SK-N-SH (cell line): ENCODE measurements at places on chromosomes 2 and 18.

- DNase-seq: no peak
Observed at GRCh38 chr2:82641598-82642180, 1817.4 kb downstream of the SUCLG1 start.

GRCh38 chr2:122634256-122634655 is 878.8 kb downstream of the TSN start:
- no peak for DNase-seq

DNA sequence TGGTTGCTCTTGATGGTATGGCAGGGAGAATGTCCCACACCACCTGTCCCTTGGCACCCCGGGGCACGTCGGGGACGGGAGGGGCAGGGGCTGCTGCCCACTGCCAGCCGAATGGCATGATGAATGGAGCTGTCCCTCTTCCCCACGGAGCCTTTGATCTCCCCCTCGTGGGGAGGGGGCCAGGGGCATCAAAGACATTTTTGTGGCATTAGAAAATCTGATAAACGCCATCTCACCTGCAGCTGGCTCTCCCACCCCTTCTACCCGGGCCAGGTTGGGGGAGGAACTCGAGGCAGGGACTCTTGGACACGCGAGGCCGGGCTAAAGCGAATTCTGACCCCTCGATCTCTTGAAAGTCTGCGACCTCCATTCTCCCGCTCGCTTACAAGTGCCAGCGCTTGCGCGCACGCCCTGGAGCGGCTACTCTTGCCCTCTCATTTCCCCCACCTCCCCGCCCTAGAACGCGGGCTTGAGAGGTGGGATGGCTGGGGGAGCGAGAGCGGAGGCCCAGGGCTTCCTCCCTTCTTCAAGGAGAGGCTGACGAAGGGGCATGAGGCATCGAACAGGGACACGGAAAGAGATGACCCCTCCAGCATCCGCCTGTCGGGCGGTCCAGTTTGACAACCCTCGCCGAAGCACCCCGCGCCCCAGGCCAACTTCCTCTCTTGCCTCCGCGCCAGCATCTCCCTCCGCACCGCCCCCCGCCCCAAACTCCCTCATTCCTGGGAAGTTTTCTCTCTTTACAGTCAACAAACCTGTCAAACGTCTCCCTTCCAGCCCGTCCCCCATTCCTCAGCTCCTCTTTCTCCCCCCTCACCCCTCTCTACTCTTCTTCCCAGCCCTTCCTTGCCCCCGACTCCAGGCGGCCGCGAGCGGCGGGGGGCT is 692 bp upstream of the WNT6 start:
- DNase-seq: no peak

GRCh38 chr2:216949700-216950413 is 90.0 kb upstream of the TNP1 start:
- DNase-seq: no peak

- peak; percentile 88 for DNase-seq
Observed at GRCh38 chr2:176128982-176129796, at the start of gene HOXD8. Gene HOXD8, plus strand, starts transcription at chr2:176129705. Its CDS starts 662 bp downstream, at chr2:176130367.

DNA sequence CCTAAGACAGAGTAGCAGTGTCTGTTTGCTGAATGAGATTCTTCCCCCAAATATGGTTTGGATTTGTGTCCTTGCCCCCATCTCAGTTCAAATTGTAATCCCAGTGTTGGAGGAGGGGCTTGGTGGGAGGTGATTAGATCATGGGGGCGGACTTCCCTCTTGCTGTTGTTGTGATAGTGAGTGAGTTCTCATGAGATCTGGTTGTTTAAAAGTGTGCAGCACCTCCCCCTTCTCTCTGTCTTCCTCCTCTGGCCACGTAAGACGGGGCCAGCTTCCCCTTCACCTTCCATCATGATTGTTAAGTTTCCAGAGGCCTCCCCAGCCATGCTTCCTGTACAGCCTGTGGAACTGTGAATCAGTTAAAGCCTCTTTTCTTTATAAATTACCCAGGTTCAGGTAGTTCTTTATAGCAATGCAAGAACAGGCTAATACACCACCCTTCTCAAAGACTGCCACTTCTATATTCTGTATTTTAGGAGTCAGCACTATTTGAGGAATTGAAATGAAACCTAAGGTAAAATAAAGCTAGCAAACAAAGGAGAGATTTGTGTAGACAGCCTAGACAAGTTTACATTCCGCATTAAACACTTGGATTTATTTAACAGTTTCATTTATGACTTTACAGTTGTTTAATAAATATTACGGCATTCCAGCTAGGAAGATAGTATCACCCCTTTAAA is 21.6 kb downstream of the FBXO36 start:
- DNase-seq: no peak

DNA sequence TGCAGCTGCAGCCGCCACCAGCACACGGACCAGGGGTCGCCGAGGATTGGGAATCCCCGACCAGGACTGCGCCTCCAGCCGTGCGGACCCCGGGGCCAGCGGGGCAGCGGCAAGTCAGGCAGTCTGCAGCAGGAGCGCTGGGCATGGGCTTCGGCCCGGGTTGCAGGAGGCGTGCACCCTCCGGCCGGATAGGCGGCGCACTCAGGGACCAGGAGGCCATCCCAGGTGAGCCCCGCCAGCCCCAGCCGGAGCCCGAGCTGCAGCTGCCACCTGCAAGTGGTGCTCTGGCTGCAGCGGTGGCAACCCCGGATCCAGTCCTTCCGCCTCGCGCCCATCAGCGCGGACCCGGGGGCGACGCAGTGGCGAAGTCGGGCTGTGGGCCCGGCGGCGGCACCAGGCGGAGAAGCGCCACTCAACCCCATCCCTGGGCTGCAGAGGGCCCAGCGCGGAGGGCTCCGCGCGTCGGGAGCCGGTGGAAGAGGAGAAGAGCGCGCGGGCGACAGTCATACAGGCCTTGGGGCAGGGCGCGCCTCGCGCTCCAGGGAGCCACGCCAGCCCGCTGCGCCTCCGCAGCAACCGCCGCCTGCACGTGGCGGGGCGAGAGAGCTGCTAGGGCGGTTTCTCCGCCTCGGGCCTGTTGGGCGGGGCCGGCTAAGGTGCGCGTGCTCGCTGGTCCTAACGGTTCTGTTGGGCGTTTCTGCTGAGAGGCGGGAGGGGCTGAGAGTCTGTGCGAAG is 73.8 kb downstream of the RPIA start:
- peak; percentile 52 for DNase-seq

- DNase-seq: no peak
Observed at GRCh38 chr2:69969126-69969983, 7.9 kb upstream of the ASPRV1 start.

- no peak for DNase-seq
Observed at GRCh38 chr2:237693291-237693994, 66.1 kb downstream of the LRRFIP1 start.

DNA sequence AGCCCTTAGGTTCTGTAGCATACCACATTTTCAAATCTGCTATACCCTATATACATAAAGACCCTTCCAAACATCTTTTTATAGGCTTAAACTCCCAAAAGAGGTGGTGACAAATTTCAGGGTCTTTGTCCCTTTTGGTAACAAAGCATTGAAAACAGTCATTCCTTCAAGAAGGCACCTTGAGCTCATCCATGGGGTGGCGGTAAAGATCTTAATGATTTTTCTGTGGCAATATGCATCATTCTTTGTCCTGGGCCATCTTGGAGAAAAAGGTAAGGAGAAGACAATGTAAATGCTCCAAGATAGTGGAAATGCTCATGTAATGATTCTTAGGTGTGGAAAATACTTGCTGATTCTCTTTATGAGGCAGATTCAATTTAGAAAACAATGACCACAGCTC is 890.5 kb downstream of the CNTNAP5 start:
- no peak for DNase-seq

DNA sequence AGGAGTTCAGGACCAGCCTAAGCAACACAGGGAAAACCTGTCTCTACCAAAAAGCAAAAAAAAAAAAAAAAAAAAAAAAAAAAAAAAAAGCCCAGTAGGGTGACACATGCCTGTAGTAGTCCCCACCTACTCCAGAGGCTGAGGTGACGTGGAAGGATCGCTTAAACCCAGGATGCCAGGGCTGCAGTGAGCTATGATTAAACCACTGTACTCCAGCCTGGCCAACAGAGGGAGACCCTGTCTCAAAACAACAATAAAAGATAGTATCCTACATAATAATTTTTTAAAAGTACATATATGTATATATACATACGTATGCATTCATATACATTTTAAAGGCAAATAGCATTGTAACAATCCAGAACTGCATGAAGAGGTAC is 51.7 kb downstream of the SOS1 start:
- no peak for DNase-seq

DNA sequence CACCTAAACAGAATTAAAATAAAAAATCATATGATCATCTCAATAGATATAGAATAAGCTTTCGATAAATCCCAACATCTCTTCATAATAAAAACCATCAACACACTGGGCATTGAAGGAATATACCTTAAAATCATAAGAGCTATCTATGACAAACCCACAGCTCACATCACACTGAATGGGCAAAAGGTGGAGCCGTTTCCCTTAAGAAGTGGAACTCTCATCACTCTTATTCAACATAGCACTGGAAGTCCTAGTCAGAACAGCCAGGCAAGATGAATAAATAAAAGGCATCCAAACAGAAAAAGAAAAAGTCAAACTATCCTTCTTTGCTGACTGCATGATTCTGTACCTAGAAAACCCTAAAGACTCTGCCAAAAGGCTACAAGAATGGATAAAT is 510.3 kb downstream of the ZNF804A start:
- DNase-seq: no peak

DNA sequence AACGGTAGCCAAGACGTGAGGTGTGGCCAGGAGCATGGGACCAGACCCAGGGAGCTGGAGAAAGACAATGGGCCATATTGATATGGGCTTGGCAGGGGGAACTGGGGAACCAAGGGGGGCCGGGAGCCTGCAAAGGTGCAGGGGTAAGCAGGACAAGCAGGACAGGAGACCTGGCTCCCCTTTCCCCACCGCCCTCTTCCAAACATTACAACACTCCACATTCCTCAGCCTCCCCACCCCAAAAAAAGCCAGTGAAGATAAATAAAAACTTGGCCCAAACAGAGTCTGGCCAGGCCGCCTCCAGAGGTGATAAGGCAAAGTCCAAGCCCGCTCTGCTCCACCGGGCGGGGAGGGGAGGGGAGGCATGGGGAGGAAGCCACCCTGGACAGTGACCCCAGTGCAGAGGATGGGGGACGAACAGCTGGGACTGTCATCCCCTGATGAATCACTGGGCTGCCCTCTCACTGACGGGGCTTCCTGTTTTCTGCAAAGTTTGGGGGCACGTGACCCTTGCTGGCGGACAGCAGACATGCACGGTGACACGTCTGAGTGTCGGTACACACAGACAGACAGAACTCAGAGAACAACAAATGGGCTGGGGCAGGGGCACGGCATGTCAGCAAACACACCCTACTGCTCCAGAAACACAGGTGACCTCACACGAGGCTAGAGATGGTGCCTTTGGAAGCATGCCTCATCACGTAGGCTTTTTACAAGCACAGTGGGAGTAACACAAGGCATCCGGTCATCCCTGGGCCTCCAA is 100.2 kb downstream of the TNS1 start:
- no peak for DNase-seq

DNA sequence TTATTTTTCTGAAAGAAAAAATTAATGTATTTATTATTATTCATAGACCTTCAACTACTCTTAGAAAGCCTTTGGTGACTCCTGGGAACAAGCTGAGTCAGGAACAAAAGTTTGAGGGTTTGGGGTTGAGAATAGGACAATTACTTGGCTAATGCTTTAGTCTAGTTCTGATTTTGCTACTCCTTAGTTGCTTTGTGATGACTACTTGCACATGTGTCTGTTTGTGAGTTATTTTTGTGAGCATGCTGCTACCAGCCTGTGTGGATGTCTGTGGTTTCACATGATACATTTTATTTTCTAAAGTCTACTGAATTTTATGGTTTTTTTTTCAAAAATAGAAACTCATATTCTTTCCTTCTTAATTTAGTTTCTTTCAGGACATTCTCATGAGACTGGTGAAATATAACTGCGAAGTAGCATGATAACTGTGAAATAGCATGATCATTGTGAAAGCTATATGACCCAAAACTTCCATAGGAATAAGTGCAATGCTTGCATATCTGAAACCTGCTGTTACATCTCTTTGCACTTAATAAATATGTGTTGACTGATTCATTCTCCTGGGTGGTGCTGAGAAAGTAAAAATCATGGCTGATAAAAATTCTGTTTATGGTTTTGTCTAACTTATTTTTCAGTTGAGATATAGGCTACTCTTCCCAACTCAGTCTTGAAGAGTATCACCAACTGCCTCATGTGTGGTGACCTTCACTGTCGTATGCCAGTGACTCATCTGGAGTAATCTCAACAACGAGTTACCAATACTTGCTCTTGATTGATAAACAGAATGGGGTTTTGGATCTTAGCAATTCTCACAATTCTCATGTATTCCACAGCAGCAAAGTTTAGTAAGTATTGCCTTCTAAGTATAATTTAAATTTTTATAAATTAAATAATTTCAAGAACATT is 17.9 kb upstream of the IL18R1 start:
- no peak for DNase-seq

DNA sequence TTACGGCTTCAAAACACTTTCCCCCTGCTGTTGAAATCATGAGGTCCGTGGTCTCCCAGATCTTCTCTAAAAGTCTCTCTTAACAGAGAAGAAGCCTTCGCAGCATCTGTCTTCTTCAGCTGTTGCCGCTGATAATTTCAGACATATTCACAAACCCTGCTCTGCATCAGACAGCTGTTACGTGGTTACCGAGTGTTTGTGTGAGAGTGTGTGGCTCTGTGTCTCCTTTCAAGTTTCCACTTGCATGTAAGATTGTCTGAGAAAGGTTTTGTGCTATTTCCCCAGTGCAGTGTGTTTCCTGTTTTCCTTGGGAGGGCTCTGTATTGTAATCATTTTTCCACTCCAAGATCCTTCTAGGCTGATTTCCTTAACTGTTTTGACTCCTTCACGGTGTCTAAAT is 32.8 kb downstream of the MAIP1 start:
- no peak for DNase-seq

DNA sequence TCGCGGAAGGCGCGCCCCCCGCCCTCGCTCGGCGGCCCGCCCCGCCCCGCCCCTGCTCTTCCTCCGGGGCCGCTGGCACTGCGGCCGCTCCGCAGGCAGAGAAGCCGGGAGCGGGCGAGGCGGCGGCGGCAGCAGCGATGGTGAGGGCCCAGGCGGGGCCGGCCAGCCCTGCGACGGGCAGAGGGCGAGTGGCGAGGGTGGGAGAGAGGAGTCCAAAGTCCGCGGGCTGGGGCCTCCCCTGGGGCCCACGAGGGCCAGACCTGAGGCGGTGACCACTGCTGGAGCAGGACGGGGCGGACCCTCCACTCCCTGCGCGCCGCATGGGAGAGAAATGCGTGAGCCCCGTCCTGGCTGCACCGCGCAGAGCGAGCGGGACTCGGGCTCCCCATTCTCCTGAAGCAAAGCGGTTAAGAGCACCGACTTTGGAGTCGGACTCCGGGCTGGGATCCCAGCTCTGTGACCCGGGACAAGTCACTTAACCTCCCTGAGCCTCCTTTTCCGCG is at the start of gene VAMP5:
VAMP5 (plus strand) TSS at position 78 of the 503 bp plus-strand sequence; CDS start at position 138, 60 bp downstream.
- peak; percentile 85 for DNase-seq

DNA sequence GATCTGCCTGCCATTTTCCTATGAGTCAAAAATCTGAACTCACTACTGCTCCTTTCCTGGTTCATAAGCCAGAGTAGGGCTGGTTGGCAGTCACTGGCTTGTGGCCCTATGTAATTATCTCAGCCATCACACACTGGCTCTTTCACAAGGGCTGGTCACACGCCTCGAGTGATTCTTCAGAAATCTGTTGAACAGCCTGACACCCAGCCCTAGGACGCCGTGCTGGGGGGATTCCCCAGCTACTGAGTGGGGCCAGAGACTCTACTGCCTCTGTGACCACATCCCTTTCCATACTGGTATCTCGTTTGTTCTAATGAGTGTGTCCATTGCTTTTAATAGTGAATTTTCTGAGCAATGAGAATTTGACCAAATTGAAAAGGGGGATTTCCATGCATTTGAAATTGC is 45.8 kb upstream of the RBM44 start:
- DNase-seq: no peak
